ENCODE measurements at places on chromosomes 5 and 9.

- DNase-seq, result no peak
Observed at GRCh38 chr9:96566498-96567202, 53.0 kb downstream of the CDC14B start.

GRCh38 chr9:122042056-122042455 is 51.1 kb downstream of the TTLL11 start:
- DNase-seq, result no peak

GRCh38 chr9:14428781-14429230 is 114.9 kb upstream of the NFIB start:
- DNase-seq, result no peak

DNA sequence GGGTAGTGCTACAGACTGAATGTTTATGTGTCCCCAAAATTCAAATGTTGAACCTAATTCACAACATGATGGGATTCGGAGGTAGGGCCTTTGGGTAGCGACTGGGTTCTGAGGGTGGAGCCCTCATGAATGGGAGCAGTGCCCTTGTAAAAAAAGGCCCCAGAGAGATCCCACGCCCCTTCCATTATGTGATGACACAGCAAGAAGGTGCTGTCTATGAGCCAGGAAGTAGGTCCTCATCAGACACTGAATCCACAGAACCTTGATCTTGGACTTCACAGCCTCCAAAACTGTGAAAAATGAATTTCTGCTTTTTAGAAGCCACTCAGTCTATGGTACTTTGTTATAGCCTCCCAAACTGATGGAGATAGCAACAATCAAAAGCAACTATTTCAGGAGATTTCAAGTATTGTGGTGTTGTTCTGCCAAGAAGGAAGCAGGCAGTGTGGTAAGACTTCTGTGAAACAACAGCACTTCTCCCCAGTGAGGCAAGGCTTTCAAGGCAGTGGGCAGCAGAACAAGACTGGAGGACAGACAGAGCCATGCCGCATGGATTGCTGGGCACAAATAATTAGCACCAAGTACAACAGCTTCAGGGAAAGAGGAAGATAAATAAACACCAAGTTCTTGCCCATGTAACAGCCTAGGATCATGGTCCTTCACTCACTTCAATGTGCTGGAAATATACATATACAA is 76.1 kb downstream of the OR2K2 start:
- no peak for DNase-seq

DNA sequence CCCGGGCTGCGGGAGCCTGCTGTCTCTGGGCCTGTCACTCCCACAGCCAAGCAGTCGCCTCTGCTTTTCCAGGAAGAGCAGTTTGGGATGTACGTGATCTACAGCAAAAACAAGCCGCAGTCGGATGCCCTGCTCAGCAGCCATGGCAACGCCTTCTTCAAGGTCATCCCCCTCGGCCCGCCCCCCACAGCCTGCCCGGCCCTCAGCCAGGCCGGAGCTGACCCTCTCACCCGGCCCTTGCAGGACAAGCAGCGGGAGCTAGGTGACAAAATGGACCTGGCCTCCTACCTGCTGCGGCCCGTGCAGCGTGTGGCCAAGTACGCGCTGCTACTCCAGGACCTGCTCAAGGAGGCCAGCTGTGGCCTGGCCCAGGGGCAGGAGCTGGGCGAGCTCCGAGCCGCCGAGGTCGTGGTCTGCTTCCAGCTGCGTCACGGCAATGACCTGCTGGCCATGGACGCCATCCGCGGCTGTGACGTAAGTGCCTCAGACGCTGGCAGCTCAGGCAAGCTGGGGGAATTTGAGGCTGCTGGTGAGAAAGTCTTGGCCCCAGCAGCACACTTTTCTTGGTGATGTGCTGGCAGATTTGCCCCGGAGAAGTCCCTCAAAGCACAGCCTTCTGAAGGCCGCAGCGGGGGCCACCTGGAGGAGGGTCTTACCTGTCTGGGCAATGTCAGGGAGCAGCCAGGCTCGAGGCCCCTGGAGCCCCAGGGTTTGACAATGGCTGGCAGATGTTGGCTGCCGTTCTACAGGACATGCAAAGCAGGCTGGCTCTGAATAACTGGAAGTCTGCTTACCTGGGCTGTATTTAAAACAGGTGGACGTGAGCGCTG is 20.1 kb upstream of the LRRC14B start:
- no peak for DNase-seq

- DNase-seq, result no peak
Observed at GRCh38 chr9:108484468-108484867, 371.3 kb downstream of the ACTL7B start.

DNA sequence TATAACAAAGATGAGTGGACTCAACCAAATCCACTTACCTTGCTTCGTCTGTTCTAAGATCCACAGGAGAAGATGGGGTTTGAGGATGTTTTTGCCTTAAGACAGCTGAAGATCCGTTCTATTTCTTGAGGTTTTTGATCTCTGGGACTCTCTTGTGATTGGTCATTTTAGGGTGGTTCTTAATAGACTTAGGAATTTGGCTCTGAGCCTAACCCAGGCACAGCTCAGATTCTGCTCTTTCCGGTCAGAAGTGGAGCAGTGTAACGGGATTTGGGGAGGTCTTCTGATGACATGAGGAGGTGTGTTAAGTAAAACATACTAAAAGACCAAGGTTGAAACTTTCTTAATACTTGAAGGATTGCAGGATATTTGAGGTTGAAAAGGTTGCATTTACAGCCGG is 166.9 kb downstream of the DMRT2 start:
- DNase-seq, result no peak

- DNase-seq, result peak; percentile 84
Observed at GRCh38 chr9:127578952-127579853, 32.9 kb upstream of the STXBP1 start.

GRCh38 chr9:71072587-71072986 is 48.8 kb downstream of the TRPM3 start:
- no peak for DNase-seq

DNA sequence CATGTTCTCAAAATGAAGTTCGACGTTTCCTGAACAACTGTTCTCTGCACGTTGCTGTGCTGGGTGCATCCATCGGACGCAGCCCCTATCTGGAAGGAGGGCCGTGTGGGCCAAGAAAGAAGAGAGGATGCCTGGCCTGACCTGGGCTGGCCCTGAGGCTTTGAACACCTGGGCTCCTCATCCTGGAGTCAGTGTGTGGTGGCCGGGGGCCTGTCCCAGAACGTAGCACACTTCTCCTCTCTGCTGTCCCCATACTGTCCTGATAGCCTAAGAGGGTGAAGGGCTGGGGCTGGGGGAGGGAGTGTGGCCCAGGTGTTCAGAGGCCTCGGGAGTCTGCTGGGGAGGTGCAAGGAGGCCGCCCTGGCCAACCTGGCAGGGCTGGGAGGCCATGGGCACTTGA is 21.5 kb downstream of the COL5A1 start:
- DNase-seq, result no peak

DNA sequence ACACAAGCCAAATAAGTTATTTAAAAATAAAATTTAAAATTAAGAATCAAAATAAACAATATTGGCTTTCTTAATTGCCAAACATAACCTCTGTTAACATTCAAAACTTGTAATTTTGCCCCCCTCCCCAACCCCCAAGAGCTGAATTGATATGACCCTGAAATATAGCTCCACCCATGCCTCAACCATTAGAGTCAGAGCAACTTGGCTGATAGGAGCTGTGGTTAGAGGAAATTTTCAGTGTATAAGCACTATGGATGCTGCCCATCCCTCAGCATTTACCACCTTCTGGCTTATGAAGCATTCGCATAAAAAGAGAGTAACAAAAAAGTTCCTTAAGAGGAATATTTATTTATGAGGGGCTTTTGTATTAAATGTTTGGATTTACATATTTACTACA is 6.1 kb downstream of the POC5 start:
- no peak for DNase-seq

- DNase-seq, result no peak
Observed at GRCh38 chr5:108876451-108876850, 128.8 kb downstream of the FER start.

- no peak for DNase-seq
Observed at GRCh38 chr5:36815871-36816270, 60.7 kb upstream of the NIPBL start.

DNA sequence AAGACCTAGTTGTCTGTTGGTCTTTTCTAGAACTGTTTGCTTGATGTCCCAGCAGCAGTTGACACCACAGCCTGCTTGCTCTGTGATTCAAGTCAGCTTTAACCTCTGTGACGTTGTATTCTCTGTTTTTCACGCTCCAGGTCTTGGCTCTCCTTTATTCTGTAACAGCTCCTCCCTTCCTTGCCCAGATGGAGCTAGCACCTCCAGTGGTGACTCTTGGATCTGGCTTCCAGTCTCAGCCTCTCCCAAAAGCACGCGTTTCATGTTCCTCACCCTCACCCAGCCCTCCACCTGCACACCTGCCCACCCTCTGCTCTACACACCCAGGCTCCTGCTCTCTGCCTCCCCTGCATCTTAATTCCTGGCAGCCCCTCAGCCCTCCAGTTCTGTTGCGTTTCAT is 50.6 kb downstream of the DMRT1 start:
- DNase-seq, result no peak

DNA sequence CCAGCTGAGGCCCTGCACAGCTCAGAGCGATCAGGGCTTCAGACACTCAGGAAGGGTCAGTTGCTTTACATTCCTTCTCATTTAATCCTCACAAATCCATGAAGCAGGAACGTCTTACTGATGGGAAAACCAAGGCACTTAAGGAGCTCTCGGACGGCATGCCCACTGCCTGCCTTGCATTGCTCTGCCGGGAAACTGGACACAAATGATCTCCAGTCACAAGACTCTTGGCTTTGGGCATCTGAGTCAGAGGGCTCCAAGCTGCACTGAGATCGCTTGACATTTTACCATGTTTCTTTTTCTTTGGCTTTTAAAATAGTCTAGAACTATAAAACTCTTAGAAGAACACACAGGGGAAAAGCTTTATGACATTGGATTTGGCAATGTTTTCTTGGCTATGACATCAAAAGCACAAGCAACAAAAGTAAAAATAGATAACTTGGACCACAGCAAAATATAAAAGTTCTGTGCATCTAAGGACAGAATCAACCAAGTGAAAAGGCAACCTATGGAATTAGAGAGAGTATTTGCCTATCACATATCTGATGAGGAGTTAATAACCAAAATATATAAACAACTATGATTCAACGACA is 43.6 kb upstream of the HRH2 start:
- no peak for DNase-seq

DNA sequence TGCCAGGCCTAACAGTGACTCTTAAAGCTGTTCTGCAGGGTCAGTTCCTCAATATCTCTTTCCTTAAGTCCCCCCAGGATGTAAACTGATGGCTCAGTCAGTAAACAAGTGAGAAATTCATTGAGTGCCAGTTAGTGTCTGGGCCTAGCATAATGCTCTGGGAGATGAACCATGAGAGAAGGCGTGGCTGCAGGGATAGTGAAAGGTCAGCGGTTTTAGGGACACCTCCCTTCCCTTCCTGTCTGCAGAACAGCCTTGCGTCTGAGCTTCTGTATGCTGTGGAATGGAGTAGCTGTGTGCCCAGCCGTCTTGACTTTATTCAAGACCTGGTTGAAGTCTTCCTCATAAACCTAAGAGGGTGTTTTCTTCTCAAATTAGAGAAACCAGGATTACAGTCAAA is 46.7 kb upstream of the DMRT3 start:
- DNase-seq, result no peak

DNA sequence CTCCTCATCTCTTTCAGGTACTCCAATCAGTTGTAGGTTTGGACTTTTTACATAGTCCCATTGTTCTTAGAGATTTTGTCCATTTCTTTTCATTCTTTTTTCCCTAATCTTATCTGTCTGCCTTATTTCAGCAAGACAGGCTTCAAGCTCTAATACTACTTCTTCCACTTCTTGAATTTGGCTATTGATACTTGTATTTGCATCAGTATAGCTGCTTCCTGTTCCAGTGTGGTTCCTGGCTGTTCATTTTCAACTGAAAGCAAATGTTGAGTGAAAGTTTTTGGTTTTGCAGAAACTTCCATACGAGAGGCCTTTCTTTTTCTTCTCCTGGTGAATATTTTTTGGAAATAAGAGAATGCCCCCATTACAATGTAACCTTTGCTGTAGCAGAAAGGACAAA is 12.0 kb upstream of the IFNA1 start:
- no peak for DNase-seq
